Fibroblast of skin of back (primary cell): ENCODE measurements at places on chromosomes 1 and 21.

DNA sequence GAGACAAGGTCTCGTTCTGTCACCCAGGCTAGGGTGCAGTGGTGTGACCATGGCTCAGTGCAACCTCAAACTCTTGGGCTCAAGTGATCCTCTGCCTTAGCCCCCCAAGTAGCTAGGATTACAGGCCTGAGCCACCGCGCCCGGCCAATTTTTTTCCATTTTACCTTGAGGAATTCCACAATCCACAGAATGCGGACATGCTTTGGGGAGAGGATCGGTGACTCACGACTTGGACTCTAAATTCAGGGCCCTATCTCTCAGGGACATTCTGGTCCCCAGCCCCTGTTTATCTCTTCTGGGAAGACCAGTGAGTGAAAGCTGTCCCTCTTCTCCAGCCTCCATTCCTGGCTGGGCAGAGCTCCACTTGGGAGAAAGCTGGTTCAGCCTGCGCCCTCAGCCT lies 5.2 kb downstream of the PADI1 start:
- DNase-seq = peak; percentile 23

GRCh38 chr1:183675381-183675780 lies 22.3 kb upstream of the APOBEC4 start:
- no peak for DNase-seq

GRCh38 chr1:172647110-172647564 lies 11.8 kb upstream of the FASLG start:
- no peak for DNase-seq

DNA sequence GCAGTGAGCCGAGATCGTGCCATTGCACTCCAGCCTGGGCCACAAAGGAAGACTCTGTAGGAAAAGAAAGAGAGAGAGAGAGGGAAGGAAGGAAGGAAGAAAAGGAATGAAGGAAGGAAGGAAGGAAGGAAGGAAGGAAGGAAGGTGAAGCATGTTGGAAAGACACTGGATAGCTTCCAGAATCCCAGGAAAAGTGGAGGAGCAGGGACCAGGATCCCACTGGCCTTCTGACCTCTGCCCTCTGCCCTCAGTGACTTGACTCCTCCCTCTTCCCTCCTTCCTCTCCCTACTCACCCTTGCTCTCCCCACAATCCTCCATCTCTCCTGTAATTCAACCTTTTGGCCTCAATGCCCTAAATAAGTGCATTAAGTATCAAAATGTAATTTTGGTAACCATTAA lies 4.1 kb upstream of the UTS2 start:
- DNase-seq = no peak

- no peak for DNase-seq
These were observed 45.9 kb upstream of the TNFSF4 start for GRCh38 chr1:173253046-173253445.

GRCh38 chr21:16169102-16169511 lies 439.3 kb downstream of the USP25 start:
- no peak for DNase-seq

DNA sequence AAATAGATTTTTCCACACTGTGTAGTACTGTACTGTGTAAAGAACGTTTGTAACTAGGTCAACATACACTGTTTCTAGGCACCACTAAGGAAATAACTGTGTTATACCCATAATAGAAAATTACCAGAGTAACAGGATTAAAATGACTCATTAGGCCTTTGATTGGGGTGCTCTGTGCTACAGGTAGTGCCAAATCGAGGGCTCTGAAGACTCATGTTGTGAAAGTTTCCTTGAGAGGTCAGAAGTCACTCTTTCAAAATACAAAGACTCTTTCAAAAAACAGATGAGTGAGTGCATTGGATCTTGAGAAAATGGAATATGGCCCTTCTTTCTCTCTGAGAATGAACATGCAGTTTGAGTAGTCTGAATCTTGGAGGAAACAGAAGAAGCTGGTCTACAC lies 143.0 kb downstream of the MRPL39 start:
- no peak for DNase-seq

DNA sequence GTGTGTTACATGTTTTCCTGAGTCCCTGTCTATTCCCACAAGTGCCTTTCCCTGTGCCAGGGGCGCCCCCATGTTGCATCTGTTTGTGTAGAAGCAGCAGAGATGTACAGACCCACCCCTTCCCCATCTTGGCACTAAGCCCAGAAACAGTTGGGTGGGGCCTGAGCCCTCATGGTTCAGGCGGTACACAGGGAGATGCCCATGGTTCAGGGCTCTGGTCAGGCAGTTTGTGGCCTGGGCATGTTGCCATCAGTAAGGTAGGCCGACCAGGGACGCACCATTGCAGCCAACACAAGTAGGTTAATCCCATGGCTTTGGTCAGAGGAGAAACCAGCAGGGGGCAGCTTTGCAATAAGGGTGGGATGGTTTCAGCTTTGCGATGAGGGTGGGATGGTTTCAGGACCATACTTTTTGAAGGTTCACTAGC lies 914 bp upstream of the ADGRB2 start:
- peak; percentile 24 for DNase-seq
